ENCODE measurements at places on chromosomes 7 and 10.

DNA sequence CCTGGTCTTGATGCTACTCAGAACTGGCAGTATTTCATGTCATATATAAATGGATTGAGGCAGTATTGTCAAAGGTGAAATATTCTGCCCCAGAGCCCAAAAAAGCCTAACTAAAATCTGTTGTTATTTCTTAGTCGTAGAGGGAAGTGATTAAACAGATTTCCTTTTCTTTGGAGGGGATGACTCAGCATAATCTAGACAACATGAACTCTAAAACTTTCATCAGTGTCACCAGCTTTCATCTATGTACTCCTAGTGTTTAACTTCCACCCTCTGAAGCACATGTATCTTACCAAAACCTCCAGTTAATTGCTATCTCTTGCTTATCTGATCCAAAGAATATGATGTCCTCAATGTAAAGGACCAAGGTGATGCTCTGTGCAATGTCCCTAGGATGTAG lies 97.1 kb upstream of the ARID5B start:
- no peak for DNase-seq

DNA sequence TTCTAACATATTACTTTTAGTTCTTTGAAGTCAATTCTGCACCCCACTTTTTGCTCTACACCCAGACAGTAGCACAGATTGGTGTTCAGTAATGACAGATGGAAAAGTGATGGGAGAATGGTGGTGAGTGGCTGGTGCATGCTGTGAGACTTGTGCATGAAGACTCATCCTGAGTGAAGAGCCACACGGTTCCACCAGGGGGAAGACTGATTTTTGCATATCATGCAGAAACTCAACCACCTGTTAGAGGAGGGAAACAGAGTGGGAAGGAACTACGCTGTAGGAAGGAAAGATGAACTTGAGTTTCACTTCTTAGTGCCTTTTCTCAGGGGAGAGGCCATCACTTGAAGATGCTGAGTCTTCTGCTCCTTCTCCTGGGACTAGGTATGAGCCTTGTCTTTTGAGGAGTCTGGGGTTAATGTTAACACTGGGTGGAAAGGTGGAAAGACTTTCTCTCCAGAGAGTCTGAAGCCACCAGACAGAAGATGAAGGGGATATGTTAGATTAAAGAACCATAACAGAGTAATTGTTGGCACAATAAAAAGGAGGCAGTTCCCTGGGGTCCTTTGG lies 9.3 kb upstream of the PRSS1 start:
- DNase-seq: no peak

GRCh38 chr7:5625938-5626337 lies 155.5 kb downstream of the RNF216 start:
- DNase-seq: no peak

GRCh38 chr7:1062296-1063294 lies 18.2 kb downstream of the GPR146 start:
- DNase-seq: no peak

GRCh38 chr10:12193193-12193592 lies 2.5 kb downstream of the NUDT5 start:
- no peak for DNase-seq

- no peak for DNase-seq
Measured at GRCh38 chr10:9921544-9921943, 1096.1 kb upstream of the CELF2 start.

DNA sequence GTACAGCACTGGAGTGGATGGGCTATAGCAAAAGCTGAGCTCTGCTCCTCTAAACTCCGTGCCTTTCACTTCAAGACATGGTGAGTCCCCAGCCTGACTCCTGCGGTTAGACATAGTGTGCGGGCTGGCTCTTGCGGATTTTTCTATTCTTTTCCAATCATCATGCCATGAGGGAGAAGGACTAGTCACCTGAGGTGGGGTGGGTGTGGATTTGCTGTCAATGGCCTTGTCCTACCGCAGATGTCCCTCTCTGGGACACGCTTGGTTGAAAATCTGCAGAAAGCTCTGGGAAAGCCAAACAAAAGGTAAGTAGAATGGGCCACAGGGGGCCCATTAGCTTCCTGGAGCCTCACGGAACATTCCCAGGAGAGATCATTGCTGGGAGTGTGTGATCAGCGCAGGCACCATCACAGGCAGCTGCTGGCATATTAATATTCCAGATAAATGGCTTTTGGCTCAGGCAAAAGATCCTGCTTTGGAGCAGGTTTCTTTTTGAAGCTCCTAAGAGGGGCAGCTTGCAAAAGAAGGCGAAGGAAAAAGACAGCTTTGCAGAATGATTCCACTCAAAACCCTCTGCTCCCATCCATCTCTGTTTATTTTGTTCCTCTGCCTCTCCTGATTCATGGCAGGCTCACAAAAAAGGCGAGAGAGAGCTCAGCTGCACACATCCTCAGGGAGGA lies 509.0 kb upstream of the ZMIZ1 start:
- no peak for DNase-seq
